Ureter (tissue), 1 donor: ENCODE measurements at places on chromosomes 7 and 10.

DNA sequence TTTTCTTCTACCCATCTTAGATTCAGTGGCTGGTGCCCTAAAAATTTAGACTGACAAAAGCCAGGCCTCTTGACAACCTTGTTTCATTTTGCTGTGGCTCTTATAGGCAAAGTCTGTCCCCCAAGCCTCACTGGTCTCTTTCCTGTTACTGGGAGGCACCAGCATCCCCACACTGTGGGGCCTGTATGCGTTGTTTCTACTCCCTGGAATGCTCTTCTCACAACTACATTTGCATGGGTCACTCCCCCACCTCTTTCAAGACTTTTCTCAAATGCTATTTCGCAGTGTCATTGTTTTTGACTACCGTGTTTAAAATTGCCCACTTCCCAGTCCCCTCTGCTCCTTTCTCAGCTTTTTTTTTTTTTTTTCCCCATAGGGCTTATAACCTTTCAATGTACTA lies 108.7 kb upstream of the DGKB start:
- no peak for DNase-seq

GRCh38 chr7:50262916-50263690 lies 41.4 kb upstream of the IKZF1 start:
- no peak for DNase-seq

DNA sequence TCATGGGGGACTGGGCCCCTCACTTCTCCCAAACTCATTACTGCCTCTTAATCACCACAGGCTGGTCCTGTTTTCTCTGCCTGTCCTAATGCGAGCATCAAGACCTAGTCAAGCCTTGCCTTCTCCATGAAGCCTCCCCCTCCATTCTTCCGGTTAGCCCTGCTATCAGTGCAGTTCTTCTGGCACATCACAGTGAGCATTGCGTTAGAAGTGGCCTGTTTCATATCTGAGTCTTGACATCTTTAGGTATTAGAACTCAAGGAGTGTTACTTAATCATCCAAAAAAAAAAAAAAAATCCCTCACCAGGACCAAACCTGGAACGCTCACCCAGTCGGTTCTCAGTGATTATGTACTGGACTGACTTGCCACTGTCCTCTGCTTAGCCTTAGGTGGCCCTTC lies 17.4 kb downstream of the SNX10 start:
- no peak for DNase-seq

DNA sequence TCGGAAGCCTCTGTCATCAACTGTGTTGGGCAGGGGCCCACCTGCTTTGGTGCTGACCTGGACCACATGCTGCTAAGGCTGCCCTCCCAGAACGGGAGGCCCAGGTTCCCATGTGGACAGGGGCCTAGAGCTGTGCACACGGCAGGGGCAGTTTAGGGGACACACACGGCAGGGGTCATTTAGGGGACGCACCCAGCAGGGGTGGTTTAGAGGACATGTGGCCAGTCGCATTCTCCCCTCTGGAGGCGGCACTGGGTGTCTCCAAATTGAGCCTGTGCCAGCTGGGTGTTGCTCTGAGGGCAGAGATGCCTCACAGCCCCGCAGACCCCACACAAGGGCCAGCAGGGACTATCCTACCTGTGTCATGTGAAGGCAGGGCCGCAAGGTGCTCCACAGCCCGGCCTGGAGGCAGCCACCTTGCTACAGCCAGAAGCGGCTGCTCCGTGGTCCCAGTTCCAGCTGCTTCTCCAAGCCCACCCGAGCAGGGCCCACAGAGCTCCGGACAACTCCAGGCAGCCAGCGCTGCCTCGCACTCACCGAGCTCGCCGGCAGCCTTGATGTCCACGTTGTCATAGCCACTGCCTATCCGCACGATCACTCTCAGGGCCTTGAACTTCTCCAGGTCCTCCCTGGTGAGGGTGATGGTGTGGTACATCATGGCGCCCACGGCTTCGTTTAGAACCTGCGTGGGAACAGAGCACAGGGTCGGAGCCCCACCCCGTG lies 60.7 kb downstream of the ZRANB1 start:
- no peak for DNase-seq

DNA sequence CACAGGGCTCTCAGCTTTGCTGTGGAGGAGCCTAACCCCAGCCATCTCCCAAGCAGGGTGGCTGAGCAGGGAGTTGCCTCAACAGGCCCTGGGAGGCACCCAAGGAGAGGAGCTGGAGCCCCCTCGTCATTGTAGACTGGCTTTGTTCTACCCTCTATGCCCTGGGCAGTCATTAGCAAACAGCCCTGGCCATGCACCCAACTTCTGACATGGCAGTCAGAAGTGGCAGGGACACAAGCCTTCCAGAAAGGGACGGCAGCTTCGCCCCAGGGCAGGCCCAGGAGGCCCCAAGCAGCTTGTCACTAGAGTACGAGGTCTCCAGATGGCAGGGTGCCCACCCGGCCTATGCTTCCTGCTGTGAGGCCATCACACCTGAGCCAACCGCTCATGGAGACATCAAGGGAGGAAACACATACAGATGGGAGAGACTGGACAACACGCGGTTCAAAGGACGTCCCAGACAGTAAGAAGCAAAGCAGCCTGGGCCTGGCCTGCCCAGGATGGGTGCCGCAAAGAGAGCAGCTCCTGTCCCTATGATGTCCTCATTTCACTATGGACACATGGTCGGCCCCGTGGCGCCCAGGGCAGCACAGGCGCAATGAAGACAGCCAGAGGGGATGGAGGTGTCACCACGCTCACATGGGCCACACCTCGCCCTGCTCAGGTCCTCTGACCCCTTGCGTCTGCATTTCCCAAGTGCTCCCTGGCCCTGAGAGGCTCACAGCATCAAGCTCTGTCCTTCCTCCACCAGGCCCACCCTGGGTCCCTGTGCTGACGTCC lies 190.9 kb upstream of the CXCL12 start:
- no peak for DNase-seq

DNA sequence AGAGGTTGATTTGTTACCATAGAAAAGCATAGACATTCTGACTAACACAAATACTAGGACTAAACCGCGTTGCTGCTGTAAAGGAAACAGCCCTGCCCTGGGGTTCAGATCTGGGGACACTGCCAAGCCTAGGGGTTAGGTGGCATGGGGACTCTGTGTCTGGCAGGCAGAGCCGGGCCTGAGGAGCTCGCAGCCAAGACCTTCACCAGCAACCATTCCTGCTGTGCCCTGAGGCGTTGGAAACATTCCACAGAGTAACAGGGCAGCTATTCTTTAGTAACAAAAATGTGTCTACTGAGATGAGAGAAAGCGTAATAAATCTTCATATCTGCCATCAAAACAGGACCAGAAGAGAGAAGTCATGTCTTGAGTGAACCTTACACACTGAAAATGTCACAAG lies 280.5 kb downstream of the POM121L12 start:
- no peak for DNase-seq

DNA sequence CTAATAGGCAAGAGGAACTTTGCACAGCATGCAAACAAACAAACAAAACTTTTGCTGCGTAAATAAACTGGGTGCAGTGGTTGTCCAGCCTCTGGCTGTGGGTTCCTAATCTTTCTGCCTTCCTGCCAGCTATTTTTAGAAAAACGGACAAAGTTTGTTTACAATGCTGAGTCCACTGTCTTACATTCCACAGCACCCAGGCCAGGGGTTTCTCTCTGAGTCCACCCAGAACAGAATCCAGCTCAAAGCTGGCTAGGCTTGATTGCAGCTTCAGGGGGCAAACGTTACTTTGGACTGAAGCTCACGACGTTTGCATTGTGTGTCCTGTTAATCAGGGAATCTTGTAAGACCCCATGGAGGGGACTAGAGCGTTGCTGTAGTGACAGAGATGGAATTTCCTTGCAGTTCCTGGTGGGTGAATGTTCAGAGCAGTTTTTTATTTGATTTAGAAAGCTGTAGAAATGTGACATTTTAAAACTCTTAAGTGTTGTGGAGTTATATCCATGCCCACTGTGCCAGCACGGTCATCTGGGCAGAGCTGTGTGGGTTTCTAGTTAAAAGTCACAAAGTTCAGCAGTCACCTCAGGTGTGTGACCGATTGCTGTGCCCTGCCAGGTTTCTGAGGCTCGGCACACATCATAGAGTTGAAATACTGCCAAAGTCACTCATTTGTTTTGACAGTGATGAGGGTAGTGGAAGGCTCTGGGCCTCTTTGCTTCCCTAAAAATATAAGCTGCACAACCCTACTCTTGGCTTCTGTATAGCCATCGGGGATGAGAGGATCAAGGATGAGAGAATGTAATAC lies 247.0 kb downstream of the STK31 start:
- no peak for DNase-seq

GRCh38 chr10:16673443-16673842 lies 143.8 kb downstream of the RSU1 start:
- DNase-seq, result no peak

DNA sequence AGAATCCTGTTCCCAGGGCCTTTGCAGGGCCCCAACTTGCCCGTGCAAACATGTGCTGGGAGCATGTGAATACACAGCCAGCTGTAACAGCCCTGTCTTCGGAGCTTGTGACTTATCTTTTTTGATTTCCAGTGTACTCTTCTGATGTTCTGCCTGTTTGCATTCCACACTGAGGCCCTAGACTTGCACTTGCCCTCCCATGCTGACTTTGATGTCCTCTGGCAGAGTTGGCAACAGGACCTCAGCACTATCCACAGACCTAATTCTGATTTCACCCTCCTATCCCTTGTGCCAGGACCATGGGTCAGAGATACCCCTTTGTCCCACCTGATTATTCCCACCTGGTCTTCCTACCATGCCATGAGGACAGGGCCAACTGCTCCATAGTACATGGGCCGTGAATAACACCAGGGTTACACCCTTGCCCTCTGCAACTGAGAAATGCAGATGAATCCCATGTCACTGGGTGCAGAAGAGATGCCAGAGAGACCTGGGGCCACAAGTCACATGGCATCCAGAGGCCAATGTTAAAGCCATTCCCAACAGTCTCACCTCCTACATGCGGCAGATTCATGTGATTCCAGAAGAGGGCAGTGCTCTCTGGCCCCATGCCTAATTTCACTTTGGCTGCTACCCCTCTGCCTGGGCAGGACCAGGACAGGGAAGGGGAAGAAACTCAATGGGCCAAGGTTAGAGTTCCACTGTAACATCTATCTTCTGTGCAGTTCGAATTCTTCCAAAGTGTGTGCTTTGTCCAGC lies 43.0 kb downstream of the SCRN1 start:
- DNase-seq, result no peak

GRCh38 chr10:129032372-129033313 lies 434.4 kb upstream of the MGMT start:
- DNase-seq, result no peak

- no peak for DNase-seq
These were observed 108.5 kb upstream of the C7orf33 start for GRCh38 chr7:148481971-148482626.
